Brain pericyte (primary cell): ENCODE measurements at places on chromosomes 12 and 14.

GRCh38 chr12:126160912-126161311 lies 1095.7 kb downstream of the AACS start:
- no peak for DNase-seq

DNA sequence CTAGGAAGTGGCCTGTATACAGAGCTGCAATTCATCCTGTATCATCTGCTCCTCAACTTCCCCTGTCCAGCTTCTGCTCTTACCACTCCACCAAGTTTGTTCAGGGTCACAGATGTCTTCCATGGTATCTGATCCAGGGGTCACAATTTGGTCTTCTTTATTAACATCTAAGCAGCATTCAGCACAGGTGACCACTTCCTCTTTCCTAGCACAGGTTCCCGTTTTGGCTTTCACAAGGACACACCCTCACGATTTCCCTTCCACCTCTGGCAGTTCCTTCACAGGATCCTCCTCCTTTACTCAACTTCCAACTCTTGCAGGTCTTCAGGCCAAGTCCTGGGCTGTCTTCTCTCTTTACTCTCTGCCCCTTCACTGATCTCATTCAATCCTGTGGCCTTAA lies 93.6 kb downstream of the TTC7B start:
- DNase-seq: no peak

DNA sequence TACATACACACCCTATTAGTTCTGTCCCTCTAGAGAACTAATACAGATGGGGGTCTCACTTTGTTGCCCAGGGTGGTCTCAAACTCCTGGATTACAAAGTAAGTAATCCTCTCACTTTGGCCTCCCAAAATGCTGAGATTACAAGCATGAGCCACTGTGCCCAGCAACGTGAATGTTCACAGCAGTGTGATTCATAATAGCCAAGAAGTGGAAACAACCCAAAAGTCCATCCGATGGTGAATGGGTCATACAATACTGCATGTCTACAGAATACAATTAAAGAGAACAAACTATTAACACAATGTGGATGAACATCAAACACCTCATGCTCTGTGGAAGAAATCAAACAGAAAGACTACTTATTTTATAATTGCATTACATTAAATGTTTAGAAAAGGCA lies 57.3 kb upstream of the SYNE2 start:
- DNase-seq: no peak

- no peak for DNase-seq
These were observed 2.7 kb upstream of the TSPAN31 start for GRCh38 chr12:57741844-57742738.

- no peak for DNase-seq
These were observed 3.7 kb downstream of the AQP2 start for GRCh38 chr12:49953961-49954846.

GRCh38 chr12:84596266-84596665 lies 316.3 kb downstream of the SLC6A15 start:
- DNase-seq: no peak

DNA sequence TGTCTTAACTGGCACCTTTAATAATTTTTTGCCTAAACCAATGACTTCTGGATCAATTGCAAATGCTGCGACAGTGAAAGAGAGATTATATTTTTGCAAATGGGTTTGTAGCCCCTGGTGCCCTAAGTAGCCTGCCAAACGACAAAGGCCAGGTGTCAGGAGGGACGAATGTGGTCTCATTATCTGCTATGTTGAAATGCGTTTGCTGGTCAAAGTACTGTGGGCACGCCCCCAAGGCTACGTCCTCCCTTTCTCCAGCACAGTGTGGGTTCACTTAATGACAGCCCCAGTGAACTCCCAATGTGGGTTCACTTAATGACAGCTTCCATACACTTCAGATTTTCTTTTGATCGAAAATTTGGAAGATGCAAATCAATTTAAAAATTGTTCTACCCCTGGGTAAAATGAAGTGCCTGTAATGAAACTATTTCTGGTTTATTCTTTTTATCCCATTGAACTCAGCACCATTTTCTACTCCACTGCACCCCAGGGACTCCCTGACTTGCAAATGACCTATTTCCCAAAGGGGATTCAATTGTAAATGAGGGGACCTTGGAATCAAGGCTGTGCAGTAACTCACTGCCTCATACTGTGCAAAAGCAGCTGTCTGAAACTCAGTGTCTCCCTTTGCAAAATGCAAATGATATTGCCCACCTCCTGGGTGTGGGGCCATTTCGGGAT lies 1.4 kb downstream of the SERPINA11 start:
- DNase-seq: no peak

DNA sequence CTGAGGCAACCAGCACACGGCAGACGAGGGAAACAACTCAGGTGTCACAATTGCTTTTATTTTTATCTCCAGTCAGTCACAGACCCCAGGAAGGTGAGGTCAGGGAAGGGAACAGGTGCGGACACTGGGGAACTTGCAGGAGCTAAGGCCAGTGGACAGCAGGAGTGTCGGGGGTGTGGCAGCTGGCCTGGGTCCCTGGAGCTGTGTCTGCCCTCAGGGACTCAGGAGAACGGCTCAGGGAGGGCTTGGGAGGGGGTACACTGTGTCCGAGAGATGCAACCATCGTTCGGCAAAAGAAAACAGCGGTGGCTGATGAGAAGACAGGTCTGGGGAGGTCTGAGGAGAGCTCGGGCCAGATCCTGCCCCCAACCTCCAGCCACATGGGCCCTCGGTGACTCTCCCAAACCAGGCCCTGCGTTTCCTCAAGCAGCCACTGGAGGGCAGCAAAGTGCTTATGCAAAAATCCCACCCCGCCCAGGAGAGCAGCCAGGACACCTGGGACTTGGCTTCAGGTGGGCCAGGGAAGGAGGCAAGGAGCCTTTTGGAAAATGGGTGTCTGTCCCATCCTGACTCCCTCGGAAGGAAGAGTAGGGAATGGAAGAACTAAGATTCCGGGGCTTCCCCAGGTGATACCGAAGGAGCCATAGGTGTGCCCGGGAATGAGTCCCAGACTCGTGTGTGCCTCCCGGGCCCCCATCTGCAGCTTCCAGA lies 24.1 kb upstream of the BCDIN3D start:
- DNase-seq: no peak

DNA sequence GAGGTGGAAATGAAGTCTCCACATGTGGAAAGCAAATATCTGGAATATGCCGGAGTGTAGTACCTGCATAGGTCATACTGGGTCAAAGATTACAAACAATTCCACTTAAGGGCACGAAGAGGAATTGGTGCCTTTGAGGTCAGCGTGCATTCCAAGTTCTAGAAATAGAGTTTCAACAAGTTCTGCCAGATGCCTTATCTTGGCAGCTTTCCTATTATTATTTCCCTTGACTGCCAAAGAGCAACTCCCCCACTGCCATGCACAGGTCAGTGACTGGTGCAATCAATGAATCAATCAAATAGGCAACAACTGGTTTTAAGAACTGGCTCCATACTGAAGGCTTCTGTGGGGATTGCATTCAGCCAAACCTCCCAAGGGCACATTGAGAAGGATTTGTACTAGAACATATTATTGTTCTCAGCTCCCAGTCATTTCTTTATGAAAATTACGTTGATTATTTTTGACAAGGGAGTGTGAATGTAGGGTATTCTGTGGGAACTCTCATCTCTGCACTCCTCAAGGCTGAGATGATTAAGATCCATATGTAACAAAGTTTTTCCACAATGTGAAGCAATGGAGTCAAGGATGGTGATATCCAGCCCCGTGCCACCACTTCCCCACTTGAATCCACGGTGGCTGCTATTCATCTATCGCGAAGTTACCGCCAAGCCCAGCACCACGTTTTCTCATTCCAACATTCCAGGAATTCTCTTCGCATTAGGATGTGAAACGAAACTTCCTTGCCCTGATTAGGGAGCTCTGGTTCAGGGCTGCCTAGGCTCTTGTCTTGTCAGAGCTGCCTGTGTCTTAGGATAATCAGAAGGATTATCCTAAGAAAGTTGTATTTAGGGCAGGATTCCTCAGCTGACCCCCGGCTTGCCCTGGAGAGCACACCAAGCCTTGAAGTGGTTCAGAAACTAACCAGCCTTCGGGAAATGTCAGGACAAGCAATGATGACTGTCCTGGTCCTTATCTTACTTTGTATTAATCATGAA lies 115.1 kb upstream of the PCED1B start:
- no peak for DNase-seq
